ENCODE measurements at places on chromosomes 6 and 20.

- no peak for DNase-seq
Measured at GRCh38 chr6:41607736-41608135, 30.5 kb upstream of the MDFI start.

- no peak for DNase-seq
Measured at GRCh38 chr20:33407251-33407650, 5.9 kb upstream of the CDK5RAP1 start.

DNA sequence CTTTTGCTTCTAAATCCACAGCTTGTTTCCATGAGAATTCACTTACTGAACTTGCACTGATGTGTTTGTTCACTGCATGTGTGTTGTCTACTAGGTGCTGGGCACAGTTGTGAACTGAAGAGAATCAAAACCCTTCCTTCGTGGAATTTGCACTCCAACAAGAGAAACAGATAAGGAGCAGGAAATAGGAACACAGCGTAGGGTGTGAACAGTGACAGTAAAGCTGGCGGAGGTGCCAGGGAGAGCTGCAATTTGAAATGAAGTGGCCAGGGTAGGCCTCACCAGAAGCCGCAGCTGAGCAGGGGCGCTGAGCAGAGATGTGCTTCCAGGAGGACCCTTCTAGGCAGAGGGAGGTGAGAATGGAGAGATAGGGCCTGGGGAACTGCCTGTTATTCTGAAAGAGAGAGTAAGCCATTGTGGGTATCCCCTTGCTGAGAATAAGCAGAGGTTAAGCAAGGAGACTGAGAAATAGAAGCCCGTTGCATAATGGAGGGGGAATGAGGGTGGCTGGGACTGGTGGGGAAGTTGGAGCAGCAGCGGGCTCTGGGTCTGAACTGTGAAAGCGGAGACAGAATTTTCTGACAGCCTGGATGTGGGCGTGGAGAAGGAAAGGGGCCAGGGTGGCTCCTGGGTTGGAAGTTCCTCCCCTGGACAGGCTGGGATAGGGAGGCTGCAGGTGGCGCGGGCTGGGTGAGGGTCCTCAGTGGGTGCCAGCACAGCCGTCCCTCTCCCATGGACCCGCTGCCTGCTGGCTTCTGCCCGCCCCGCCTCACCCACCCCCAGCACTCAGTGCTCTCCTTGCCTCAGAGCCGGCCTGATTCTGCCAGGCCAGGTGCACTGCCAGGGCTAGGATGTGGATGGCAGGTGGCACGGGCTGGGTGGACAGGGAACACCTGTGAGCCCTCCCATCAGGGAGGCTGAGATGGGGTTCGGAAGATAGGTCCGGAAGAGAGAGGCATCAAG is 114.7 kb upstream of the AFDN start:
- no peak for DNase-seq

- no peak for DNase-seq
Measured at GRCh38 chr20:47330933-47331708, 25.4 kb downstream of the ZMYND8 start.

DNA sequence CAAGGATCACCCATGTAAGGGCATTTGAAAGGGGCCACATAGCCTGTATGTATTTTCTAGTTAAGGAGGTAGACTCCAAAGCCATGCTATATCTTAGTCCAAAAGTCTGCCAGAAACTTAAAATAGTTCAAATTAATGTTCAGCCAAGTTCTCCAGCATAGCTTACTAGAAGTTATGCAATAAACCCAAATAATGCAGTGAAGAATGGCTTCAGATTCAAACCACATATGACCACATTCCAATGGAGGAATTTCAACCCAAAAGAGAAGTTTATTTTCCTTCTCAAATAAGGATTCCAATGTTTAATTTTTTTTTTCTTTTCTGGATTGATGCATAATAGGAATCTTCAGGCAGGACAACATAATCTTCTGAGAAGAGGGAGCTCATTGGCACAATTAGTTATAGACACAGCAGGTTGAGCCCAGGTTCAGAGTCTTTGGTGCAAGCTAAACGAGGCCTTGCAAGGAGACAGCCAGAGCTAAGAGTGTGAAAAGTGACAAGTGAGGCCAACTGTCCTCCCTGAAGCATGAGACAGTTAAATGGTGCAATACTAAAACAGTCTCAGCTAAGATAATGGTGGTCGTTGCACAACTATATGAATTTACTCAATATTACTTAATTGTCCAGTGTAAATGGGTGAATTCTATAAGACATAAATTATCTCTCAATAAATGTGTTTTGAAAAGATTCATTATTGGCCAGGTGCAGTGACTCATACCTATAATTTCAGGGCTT is 598.8 kb upstream of the CDH4 start:
- DNase-seq = no peak

DNA sequence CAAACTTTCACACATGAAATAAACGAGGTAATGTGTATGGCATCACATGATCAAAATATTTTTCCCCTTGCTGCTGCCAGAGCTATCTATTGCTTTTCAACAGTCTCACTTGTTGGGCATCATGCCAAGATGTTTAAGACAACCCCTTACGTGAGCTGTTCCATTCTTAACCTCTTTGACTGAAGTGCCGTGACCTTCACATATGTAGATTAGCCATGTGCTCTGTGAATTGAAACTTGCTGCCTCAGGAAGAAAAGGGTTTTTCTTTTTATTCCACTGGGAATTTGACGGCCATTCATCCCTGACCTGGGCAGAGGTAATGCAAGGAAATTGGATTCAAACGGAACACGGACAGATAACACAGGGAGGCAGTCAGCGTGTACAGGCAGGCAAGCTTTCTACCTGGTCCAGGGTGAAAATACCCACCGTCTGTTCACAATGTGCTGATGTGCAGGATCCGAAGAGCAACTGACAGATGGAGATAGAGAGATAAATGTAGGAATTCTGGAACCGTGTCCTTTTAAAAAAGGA is 14.2 kb downstream of the ARID1B start:
- no peak for DNase-seq

DNA sequence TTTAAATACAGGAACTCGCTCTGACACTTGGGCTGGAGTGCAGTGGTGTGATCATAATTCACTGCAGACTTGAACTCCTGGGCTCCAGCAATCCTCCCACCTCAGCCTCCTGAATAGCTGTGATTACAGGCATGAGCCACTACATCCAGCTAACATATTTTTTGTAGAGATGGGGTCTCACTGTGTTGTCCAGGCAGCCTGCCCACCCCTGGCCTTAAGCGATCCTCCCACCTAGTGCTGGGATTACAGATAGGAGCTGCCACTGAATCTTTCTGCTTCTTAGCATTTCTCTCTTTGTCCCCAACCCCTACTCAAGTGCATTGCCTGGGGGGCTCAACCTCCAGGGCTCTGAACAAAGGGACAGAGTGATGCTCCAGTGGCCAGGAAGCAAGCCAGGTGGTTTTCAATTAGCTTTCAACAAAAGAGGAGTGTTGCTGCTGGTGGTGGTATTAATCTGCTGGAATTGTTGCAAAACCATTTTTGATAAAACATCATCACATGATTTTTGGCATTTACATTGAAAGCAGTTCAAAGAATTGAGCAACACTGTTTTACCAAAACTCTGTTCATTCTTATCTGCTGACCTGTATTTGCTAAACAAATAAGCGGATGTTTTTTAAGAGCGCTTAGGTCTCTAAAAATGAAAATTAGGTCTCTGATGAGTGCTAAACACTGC is 40.4 kb upstream of the BPIFA2 start:
- no peak for DNase-seq

GRCh38 chr6:22940581-22941290 is 371.4 kb downstream of the HDGFL1 start:
- DNase-seq = no peak

DNA sequence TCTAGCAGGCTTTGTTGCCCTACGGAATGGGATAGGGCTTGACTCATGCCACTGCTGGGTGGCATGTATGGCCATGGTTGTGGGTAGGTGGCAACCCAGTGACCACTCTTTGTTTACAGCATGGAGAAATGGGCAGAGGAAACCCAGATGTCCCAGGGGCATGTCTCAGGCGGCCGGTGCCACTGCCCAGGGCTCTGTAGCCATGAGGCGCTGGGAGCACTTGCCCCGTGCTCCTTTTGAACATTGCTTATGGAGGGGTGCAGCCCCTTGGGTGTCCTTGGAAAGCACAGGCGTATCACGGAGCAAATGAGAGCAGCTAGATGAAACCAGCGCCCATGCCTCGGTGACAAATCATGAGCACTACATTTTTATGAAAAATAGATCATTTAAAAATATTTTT is 212.5 kb upstream of the ECI2 start:
- no peak for DNase-seq

DNA sequence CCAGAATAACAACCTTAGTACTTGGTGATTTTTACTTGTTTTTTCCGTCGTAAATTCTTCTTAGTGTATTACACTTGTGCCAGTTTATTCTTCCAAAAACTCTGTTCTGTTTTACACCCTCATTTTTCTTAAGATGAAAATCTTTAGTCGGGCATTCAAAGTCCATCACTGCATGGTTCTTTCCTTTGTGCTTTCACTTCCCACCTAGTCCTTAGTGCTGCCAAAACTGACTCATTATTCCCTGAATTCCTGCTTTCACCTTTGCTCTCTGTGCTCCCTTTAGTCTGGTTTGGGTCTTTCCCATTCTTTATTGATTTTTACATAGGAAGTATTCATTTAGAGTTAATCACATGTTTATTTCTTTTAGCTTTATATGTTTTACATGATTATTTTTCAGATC is 3.3 kb downstream of the TRMT11 start:
- no peak for DNase-seq

DNA sequence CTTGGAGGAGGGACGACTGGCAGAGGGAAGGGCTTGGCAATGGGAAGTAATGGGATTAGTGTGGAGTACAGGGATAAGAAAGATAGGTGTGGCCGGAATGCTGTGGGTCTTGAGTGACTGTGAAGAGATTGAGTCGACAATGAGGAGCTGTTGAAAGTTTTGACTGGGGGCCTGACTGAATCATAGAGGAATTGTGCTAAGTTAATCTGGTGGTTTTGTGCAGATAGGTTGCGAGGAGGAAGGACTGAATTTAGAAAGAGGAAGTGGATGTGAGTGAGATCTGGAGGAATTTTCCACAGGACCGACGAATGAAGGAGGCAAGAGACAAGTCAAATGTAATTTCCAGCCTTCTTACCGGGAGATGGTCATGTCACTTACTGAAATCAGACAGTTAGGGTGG is 143.9 kb upstream of the RALGAPA2 start:
- DNase-seq = no peak

DNA sequence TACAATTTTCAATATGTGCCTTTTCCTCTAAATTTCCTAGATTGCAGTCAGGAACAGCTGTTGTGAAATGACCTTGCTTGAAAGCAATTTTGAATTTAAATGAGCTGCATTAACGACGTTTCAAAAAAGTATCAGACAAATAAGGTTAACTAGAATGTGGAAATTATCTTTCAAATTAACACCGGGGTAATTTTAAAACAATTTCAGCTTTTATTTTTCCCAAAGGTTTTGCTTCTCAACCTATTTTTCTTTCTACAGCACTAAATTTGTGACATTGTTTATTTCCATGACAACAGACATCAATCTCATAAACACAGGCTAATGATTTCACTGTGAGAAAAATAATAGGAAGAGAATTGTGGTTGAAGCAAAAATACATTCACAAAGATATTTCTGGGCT is 38.5 kb downstream of the COL12A1 start:
- DNase-seq = no peak

DNA sequence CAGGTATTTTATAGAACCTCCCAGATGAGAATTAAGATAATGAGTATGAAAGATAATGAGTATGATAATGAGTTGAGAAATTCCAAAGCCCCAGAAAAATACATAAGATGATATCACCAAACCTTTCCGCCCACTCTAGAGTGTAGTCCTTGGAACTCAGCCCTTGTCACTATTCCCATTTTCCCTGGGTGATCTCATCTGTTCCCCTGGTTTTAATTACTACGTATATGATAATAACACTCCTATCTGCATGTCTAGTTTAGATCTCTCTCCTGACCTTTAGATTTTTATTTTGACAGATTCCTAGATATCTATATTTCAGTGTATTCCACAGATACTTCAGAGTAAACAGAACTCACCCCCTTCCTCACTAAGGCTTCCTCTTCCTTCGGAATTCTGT is 51.0 kb upstream of the ASIP start:
- no peak for DNase-seq

DNA sequence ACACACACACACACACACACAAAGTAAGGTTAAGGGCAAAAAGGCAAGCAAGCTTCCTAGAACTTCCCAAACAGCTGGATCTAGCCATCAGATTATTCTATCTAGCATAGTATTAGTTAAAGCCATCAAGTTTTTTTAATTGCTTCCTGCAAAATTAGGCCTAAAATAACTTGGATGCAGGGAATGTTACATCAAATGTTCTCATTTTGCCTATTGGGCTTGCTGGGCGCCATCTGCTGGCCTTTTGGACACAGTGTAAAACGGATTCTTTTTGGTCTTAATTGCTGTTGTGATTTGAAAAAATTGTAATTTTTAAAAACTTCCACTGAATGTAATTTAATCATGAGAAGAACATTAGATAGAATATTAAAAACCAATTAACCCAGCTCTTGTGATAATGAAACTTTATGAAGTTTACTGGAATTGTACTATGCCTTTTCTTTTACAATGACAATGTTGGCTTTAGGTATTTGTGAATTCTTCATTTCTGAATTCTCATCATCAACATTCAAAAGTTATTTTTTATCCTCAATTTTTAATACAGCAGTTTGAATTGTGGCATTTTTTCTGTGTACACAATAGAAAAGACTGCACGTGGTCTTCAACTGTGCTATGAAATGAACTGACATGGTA is 6.8 kb downstream of the MKKS start:
- DNase-seq = no peak

DNA sequence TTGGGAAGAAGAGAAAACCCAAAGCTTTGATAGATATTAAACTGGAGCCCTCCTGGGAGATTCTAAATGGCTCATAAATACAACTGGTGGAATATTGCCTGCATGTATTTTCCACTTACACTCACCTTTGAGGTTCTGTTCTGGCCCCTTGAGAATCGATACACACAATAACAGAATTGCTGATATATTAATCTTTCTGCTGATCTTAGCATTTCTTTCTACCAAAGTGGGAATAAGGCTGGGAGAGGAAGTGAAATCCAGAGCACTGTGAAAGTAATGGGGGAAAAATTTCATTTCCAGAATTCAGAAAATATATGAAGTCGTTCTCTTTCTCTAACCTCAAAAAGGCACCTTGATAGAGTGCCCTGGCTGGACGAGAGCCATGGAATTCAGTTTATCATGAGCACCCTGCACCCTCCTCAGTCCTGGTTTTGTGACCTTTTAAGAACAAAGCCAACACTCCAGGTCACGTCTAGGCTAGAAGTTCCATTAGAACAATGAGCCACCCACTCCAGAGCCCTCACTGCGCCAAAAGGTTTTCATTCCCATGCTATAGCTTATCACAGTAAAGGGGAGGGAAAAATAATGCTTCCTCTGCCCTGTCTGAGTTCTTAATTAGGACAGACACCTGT is 244.5 kb downstream of the CD83 start:
- DNase-seq = no peak

- no peak for DNase-seq
Measured at GRCh38 chr6:167687116-167687725, 139.5 kb upstream of the AFDN start.

GRCh38 chr6:84003654-84004053 is 29.9 kb upstream of the MRAP2 start:
- DNase-seq = no peak

GRCh38 chr6:98775205-98775604 is 59.2 kb upstream of the POU3F2 start:
- DNase-seq = no peak

Data from stimulated activated CD8-positive, alpha-beta memory T cell treated with anti-CD3 and anti-CD28 coated beads, Interleukin-15, amount 100 ng/mL, for 24 hours (primary cell).